ENCODE measurements at places on chromosomes 13 and 19.

GRCh38 chr13:44448373-44448772 is 74.7 kb downstream of the SERP2 start:
- DNase-seq, result no peak

DNA sequence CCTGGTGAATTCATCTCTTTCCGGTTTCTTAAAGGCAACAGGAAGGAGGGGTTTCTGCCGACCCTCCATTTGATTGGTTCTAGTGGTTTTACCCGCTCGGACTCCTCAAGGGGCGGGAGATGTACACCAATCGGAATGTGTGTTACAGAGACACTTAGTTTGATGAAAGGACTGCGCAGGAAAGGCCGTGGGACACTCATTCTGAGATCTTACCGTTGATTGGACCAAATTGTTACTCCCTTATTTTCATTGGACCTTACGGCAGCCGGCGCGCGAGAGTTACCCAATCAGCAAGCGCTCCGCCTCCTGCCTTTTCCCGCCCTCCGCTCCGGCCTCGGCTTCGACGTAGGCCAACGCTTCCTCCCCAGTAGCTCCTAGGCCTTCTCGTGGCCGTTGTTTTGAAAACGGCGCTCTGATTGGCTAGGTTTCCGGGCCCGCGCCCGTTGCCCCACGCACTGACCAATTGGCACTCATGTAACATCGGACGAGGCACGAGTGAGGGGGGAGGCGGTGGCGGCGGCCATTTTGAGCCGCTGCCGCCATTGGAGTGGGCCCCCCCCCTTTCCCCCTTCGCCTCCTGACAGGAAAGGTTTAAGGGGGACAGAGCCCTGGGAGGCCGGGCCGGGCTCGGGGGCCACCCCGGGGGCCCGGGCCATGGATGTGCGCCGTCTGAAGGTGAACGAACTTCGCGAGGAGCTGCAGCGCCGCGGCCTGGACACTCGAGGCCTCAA is at the start of gene HNRNPUL1:
Gene HNRNPUL1 (plus strand): TSS at position 523 of the 731 bp plus-strand sequence. CDS start 132 bp downstream, at position 655.
- DNase-seq, result peak; percentile 98

- no peak for DNase-seq
Measured at GRCh38 chr19:17379221-17379631, 2.1 kb upstream of the PLVAP start.

DNA sequence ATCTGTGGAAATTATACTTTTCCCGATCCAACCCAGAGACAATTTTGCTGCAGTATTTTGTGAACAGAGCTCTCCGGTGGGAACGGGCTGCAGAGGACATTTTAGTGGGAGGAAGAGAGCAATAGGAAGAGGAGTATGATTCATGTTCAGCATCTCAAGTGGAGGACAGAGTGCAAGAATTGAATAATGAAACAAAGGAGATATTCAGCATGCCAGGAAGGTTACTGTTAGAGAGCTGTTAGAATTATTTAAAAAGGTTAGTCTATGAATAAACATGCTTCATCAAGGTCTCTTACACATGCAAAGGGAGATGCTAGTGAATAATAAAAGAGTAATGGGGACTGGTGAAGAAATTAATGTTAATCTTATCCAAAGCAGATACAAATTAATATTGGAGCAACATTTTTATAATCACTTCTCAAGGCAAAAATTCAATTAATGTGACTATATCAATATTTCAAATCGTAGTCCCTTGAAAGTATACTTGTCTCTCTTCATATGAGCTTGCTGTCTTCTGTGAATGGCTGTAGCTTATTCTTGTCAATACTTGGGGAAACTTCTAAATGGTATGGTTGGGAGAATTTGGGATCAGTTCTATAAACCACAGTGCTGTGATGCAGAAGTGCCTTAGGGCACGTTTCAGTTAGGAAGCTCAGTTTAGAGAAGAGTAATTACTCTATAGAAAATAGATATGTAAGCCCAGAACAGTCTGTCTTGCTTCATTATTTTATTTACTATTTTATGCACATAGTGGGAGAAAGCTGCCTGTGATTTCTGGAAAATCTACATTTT is 1165.8 kb downstream of the OLFM4 start:
- no peak for DNase-seq

GRCh38 chr13:75437582-75438318 is 44.2 kb downstream of the TBC1D4 start:
- no peak for DNase-seq

GRCh38 chr19:28961772-28962500 is 251.0 kb downstream of the UQCRFS1 start:
- DNase-seq, result no peak

DNA sequence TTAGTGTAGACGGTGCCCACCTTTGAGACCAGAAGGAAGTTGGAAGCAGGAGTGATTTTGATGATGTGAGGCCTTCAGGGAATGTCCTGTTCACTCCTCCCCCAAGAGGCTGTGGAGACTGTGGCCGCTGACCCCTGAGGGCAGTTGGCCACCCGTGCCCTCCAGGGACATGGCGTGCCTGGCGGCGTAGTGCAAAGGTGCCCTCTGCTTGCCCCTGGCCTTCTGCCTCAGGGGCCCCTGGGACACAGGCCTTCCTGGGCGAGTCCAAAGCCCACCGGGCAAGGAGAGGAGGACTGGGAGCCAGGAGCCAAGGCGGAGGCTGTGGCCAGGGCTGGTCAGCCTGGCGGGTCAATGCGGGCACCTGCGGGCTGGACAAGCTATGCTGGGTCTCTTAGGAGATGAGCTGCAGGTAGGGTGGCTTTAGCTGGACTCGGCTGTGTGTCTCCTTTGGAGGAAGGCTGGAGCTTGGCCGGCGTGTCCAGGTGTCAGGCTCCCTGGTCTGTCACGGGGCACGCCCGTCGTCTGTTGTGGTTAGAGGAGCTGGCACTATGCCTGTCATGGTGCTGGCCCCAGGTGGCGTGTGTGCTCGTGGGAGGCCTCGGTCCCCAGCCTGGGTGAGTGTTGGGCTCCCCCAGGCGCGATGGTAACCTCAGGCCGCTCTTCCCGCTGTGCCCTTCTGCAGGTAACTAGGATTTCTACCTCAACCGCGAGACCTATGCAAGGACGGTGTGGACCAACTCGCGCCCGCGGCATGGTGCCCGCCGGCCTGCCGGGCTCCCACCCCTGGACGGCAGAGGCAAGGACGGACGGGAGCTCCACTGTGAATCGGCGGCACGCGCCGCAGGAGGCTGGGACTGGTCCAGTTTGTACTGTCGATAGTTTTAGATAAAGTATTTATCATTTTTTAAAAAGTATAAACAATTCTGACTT is 6.8 kb downstream of the PLEKHJ1 start:
- no peak for DNase-seq

DNA sequence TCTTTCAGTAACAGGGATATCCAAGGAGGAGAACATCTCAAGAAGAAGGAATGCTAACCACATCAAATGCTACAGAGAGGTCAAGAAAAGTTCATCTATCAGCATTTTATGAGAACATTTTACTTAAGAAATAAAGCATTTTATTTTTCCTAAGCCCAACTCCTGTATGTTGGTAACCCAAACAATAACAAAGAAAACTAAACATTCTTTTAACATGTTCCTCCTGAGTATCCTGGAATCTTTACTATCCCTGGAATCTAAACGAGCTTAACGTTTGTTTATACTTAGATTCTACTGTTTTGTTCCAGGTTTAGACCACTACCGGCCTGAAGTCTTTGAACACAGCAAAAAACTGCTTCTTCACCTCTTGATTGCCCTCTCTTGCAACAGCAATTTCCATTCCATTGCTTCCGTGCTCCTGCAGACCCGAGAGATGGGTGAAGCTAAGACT is 89.7 kb downstream of the ZAR1L start:
- DNase-seq, result no peak

GRCh38 chr19:47499371-47499770 is 15.4 kb upstream of the KPTN start:
- no peak for DNase-seq

GRCh38 chr19:58562122-58563033 is 4.0 kb upstream of the UBE2M start:
- DNase-seq, result no peak

DNA sequence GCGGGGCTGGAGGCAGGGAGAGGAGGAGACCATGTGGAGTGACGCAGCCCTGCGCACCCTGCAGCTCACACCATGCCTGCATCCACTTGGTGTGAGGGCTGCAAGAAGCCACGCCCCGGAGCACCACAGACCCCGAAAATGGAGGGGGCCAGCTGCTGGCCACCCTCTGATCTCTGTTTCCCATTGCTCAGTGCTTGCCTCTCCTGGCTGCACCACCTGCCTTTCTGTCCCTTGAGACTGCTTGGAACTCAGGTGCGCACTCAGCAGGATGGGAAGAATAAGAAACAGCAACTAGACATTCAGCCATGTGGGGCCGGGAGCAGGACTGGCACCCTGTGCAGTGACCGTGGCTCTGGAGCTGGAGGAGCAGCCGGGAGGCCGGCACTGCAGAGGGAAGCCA is 64.0 kb downstream of the ANKRD10 start:
- DNase-seq, result no peak

GRCh38 chr19:4369109-4369887 is 25.9 kb downstream of the MPND start:
- DNase-seq, result no peak

GRCh38 chr13:80923907-80924306 is 583.0 kb upstream of the SPRY2 start:
- DNase-seq, result no peak

GRCh38 chr13:33213024-33213768 is 72.4 kb downstream of the STARD13 start:
- no peak for DNase-seq

DNA sequence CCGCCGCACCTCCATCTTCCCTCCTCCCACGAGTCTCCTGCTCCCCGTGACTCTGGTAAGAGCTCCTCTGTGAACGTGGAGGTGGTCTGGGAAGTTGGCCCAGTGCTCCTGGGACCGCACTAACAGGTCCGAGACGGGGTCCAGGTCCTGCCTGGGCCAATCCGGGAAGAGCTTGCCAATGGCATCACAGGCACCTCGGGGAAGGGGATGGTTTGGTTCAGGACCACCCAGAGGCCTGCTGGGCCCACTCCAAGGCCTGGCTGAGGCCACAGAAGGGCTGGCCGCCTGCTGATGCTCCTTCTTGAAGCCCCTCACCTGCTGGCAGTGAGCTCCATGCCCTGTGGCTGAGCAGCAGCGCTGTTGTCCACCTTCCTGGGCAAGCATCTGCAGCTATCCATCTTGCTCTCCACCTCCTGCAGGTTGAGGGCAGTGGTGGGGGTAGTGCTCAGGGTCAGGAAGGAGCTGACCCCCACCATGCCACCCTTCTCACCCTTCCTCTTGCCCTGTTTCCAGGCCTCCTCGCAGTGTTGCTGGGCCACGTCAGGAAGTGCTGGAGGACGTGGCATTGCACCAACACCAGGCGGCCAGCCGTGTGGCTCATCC is 41.2 kb upstream of the TPM4 start:
- no peak for DNase-seq

DNA sequence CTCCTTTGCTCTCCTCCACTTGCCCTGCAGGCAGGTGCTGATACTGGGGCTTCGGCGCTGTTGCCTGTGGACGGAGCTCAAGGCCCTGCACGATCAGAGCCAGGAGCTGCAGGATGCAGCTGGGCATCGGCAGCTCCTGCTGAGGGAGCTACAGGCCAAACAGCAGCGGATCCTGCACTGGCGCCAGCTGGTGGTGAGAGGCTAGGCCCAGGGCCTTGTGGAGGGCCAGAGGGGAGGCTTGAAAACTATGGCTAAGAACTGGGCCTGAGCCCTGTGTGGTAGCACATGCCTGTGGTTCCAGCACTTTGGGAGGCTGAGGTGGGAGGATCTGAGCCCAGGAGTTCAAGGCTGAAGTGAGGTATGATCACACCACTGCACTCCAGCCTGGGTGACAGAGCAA is 6.3 kb downstream of the HAUS5 start:
- no peak for DNase-seq

DNA sequence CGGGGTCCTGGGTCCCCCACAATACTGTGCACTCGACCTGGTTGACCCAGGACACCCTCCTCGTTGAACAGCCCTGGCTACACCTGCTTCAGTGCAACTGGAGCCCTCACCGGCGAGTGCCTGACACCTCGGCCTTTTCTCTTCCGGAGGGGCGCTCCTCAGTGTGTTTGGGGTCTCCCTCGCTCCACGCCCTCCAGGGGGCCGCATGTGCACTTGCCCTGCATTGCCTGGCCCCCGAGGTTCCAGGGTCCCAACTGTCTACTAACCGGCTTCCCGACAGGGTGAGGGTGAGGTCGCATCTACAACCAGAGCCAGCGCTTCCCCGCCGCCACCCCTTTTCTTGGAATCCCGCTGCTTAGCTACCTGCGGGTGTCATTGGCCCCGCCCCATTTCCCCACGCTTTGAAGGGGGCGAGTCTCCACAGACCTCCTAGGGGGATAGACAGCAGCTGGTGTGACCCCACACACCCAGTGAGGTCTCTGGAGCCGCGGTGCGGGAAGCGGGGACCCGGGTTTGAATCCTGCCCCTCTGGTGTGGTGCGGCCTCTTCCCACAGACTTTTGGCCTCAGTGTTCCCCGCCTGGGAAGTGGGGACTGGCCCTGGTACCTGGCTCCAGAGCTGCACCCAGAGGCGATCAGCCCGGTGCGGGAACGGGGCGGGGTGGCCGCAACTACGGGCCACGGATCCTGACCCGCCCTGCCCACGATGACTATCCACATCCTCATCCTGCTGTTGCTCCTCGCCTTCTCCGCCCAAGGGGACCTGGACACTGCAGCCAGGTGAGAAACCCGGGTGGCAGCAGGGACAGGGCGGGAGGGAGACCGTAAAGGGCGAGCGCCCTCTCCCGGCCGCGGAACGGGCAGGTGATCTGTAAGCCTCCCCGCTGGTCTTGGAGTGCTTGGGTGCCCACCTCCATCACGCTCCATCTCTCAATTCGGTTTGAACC is at the start of gene ADM5:
Gene ADM5 (plus strand): TSS at position 462 of the 946 bp plus-strand sequence. CDS start 244 bp downstream, at position 706.
- no peak for DNase-seq

GRCh38 chr13:101916775-101917474 is 464.4 kb downstream of the ITGBL1 start:
- no peak for DNase-seq

- DNase-seq, result no peak
Measured at GRCh38 chr13:114309806-114310410, 4.4 kb upstream of the CHAMP1 start.

GRCh38 chr13:94335761-94336526 is 143.5 kb downstream of the DCT start:
- no peak for DNase-seq

GRCh38 chr19:46118136-46118535 is 6.4 kb downstream of the IGFL3 start:
- DNase-seq, result no peak

DNA sequence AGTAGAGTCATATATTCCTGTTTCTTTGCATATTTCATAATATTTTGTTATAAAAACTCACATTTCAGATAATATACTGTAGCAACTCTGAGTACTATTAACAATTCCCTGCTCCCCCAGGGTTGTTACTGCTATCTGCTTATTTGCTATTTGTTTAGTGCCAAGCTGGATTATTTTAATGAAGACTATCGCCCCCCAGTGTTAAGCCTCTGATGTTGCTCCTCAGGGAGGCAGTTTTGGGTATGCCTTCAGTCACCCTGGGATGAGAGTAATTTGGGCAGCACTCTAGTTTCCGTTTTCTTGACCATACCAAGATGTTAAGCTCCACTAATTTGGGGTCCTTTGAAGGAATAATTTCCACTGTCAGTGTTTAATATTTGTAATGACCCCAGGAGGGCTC is 46.0 kb downstream of the MICU2 start:
- no peak for DNase-seq

- no peak for DNase-seq
Measured at GRCh38 chr19:46288896-46289588, 7.8 kb upstream of the HIF3A start.

GRCh38 chr13:54709546-54709945 is 1680.9 kb downstream of the OLFM4 start:
- no peak for DNase-seq

GRCh38 chr13:91331047-91331915 is 16.2 kb upstream of the MIR17HG start:
- DNase-seq, result no peak

Data from Right ventricle myocardium inferior (tissue), 1 donor.